Prostate gland (tissue), 2 donors: ENCODE measurements at places on chromosomes 2 and 18. TPM values are rescaled to one million over a fixed set of nuclear protein-coding genes. Genes with fewer than 3 reads are reported as not detected.

DNA sequence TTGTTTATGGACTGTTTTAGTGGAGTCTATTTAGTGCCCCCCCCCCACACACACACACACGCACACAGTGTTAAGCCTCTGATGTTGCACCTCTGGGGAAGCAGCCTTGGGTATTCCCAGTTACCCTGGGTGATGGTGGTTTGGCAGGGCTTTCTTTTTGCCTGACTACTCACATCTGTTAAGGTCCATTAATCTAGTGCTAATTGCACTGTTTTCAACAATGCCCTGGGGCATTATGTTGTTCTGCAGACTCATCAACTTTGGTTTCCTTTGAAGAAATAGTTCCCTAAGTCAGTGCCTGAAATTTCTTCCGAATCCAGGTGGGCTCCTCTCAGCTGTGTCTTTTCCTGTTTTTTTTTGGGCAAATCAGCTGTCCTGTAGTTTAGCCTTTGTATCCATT is 34.7 kb downstream of the SPOPL start:
- no peak for DNase-seq

EHD3 gene
- total RNA-seq = 7.2 TPM

BCL2 gene
- 38.4 TPM for total RNA-seq

DNA sequence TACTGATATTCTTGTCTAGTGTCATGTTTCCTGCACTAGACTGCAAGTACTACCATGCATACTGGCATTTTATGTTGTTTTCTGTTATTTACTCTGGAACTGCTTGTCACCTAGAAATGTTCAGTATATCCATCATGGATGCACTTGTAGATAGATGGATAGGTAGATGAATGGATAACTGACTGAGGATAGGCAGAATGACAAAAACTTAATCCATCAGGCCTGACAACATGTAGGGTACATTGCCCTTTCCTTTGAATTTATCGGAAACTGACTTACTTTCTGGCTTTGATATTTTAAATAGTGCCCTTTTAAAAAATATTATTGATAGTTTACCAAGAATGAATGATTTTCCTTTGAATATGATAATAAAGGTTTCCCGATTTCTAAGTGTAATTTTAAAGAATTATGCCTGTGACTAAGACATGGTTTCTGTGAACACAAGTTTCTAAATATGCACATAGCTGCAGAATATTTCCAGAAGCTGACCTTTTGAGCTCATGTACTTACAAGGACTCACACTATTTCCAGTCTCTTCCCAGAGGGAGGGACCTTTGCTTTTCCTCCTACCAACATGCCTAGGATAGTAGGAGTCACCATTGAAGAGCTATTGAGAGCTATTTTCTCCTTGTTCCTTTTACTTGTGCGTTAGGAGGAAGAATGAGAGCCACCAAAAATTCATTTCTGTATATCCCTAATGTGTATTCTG is 81.3 kb downstream of the ANKRD12 start:
- no peak for DNase-seq

DNA sequence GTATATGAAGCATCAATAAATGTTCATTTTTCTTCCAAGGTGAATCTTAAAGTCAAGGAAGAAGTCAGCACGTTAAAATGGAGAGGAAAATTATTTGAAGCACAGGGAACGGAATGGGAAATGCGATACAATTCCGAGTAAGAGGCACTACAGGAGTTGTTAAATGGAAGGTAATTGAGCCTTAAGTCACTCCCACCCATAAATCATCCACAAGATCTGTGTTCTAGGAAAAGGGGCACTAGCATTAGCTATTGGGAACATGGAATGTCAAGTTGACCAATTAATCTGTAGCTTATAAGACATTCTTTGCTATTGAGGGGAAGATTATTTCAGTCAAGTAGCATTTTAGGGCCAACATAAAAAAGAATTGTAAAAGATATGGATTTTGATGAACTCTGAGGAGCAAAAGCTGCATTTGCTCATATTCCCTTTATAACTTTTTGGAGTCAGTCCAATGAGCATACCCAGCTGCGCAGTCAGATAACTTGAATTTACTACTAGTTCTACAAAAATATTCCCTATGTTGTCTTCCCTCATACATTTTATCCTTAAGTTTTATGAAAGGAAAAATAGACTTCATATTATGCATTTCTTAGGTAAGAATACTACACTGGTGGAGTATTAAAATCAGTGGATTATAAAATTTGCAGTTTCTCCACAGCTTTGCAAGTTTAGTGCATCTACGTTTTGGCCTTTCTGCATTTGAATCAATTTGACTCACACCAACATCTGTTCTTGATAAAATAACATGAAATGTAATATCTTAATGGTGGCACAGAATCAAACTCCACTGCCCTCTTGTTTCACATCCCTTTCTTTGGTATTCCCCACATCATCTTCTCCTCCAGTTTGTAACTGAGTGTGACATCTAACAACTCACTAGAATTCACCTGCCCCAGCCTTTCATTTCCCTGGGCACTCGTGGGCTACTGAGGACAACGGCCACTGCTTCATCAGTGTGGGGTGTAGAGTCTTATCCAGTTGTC is 95.6 kb downstream of the SP3 start:
- no peak for DNase-seq

DNA sequence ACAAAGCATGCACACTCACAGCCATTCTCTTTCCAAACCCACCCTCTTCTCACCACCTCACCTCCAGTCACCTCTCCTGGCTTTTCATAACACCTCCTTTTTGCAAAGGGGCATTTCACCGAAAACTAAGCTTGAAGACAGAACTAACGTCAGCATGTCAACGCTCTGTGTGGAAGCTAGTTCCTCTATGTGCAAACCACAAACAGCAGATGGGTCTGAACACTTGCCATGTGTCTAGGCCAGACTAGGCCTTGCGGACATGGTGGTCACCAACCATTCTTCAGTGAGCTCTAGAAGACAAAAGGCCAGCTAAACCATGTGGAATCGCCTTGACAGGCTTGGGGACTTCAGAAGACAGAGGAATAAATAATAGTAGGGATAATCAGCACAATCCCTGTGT is 148.5 kb downstream of the TXNL1 start:
- DNase-seq = no peak

DNA sequence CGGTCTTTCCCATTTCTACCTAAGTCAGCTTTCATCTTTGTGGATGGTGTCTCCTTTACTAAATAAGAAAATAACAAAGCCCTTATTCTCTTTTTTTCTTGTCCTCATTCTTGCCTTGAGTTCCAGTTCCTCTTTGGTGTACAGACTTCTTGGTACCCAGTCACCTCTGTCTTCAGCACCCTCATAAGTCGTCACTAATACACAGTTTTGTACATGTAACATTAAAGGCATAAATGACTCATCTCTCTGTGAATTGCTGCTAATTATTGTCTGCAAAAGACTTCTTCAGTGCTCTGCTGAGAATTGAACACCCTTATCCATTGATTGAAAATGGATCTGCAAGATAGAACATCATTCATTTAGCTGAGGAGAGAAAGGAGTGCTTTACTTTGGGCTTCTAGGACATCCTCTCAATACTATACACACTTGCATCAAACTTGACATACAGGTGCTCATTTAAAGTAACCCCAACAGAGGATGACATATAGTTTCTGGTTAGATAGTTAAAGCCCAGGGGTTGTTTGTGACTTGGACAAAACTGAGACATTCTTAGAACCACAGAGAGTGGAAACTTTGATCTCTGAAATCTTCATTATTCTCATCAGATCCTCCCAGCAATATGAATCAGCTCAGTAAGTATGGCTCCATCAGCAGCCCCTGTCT is 97.0 kb downstream of the XRCC5 start:
- no peak for DNase-seq

DNA sequence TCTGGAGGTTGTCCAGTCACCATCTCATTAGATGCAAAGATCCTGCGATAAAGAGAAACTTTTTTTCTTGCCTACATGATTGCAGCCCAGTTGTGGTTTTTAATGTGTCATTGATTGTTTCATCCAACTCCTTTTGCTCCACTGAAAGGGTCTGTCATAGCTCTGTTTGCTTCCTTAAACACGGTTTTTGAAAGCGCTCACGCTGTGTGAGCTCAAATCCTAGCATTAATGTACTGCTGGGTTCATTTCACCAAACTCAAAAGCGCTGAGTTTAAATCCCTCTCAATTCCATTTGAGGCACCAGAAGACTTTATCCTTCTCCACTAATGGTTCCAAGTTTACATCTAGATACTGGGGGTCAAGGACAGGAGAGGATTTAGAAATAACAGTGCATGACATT is 53.6 kb downstream of the CDK15 start:
- DNase-seq = no peak

BUB1 gene
- 1.3 TPM for total RNA-seq

DNA sequence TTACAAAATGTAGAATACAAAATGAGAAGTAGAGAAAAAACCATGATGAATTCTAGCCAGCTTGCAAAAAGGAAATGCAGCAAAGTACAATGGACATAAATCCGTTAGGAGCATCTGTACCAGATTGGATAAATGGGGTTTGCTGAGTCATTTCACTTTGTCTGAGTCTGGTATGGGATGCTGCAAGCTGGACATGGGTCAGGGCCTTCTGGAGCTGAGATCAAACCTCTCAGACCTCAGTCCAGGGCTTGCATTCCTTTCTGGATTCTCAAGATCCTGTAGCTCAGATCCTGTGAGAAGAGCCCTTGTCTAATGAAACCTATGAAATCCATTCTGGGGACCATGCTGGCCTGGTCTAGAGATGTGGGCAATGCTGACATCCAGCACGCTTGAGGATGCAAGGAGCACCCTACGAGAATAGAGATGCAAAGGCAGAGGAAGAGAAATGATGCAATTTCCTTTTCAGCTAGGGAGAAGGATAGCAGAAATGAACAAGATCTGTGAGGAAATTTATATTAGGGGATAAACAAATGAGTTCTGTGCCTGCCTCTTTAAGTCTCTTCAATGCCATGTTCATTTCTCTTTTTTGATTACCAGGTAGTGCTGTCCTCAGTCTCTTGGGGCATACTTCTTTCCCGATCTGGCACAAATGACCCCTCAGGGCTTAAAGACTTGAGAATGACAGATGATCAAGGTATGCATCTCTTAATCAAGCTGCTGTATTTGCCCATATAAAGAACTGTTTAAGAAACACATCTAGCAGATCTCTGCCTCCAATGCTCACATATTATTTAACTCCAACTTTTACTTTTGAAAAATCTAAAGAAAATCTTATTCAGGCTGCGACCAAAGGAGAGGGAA is 230.4 kb downstream of the MEIS1 start:
- no peak for DNase-seq

DNA sequence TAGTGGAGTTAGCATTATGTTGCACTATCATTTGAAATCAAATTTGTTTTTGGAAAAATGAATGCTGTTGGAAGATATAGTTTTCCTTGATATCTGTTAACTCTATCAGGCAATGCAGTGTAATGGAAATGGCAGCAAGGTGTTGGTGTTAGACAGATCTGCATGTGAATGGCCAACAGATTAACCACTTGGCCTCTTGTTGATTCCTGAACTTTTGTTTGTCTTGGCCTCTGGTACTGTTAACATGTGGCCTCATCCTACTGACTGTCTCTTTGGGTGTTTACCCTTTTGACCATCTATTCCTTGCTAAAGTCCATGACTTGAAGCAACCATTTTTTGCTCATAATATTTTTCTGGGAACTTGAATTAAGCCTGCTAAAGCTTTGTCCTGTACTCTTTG is 110.2 kb upstream of the CDH2 start:
- no peak for DNase-seq

MOGAT1 gene
- not detected for total RNA-seq
